ENCODE measurements at places on chromosomes 11 and 22. TPM values are rescaled to one million over a fixed set of nuclear protein-coding genes. Genes with fewer than 3 reads are reported as not detected.

GRCh38 chr11:109522116-109522755, 100.2 kb downstream of the C11orf87 start:
- no peak for DNase-seq

- DNase-seq, result peak; percentile 93
These were observed 22.6 kb upstream of the RCN1 start for GRCh38 chr11:32068134-32068870.

- DNase-seq, result no peak
These were observed 31.9 kb upstream of the DBX1 start for GRCh38 chr11:20192151-20192550.

DNA sequence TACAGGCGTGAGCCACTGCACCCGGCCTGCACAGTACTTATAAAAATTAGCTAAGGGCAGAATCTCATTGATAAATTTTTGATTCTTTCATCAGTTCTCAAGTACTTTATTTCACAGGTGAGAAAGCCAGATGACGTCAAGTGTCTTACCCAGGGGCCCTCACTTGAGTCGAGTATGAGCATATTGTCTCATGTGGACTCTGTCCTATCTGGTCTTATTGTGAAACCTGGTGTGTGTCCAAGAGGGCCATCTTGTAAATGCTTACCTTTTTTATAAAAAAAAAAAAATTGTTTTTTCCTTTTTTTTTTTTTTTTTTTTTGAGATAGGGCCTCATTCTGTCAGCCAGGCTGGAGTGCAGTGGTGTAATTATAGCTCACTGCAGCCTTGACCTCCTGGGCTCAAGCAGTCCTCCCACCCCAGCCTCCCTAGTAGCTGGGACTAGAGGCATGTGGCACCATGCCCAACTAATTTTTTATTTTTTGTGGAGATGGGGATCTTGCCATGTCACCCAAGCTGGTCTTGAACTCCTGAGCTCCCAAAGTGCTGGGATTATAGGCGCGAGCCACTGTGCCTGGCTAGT, 6.0 kb downstream of the ACO2 start:
- DNase-seq, result no peak

DNA sequence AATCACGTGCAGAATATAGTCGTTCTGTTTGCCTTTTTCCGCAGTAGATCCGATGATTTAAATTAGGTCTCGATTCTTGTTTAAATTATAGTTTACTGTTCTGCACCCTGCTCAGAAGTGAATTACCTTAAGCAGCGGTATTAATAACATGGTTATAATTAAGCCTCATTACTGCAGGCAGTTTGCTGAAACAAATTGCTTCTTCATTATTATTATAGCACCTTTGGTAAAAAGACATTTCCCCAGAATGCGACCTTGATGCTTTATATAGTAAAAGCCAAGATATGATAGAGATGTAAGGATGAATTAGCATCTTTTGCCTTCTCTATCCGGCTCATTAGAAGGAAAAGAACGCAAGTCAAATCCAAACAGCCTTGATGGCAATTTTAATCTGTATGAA, 625.2 kb upstream of the CADM1 start:
- DNase-seq, result no peak

- DNase-seq, result no peak
These were observed 80.5 kb upstream of the LINC01488 start for GRCh38 chr11:69400771-69401590.

IGSF22 gene
- total RNA-seq, result not detected

KCTD17 gene
- total RNA-seq, result 9.6 TPM

OR52J3 gene
- total RNA-seq, result not detected

GRCh38 chr22:40404251-40405177, 34.1 kb downstream of the SGSM3 start:
- no peak for DNase-seq

OR4C6 gene
- not detected for total RNA-seq

- DNase-seq, result no peak
These were observed 13.0 kb upstream of the VPS37C start for GRCh38 chr11:61174273-61174672.

MUC5B gene
- not detected for total RNA-seq

DNA sequence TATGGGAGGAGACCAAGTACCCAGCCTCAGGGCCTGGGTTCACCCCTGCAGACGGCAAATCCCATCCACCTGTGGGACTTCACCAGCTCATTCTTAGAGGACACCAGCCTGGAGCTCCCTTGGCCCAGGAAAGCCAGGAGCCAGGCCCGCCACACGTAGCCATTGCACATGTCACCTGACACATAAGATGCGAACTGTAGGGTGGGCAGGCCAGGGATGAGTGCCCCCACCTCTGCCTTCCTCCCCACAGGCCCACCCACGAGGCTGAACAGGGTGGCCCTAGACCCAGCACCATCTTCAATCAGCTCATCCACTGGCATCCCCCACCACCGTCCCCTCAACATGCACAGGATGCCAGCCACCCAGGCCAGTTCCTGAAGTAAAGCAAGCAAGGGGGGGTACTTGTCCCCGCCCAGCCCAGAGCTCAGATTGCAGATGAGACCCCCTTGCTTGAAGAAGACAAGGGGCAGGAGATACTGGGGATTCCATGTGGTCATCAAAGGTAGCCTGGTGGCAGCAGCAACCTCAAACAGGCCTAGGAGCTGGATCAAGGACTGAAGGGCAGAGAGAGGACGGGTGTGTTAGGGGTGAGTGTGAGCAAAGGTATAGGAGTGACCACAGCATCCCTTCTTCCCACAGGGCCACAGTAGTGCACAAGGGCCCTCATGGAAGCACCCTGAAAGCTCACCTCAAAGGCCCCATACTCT, 45.6 kb downstream of the IGLL5 start:
- DNase-seq, result no peak

GRCh38 chr22:32859743-32860142, 58.2 kb downstream of the TIMP3 start:
- no peak for DNase-seq

XBP1 gene
- 156 TPM for total RNA-seq

TRIM64 gene
- not detected for total RNA-seq

DNA sequence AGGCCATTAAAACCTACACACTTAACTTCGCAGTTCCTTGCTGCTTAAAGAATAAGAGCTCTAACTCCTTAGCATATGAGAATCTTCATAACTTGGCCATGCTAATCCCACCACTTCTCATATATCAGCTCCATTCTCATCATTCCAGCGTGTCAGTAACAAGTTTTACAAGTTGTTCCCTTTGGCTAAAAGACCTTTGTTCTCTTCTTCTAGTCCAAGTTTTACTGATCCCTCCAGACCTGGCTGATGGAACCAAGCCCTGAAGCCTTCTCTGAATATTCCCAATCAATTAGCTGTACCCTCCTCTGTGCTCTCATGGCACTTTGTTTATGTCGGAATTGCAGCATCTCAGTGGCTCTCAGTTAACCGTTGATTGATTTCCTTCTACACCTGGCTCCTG, 35.8 kb downstream of the GAB2 start:
- DNase-seq, result no peak

MIOX gene
- total RNA-seq, result 0.12 TPM

DNA sequence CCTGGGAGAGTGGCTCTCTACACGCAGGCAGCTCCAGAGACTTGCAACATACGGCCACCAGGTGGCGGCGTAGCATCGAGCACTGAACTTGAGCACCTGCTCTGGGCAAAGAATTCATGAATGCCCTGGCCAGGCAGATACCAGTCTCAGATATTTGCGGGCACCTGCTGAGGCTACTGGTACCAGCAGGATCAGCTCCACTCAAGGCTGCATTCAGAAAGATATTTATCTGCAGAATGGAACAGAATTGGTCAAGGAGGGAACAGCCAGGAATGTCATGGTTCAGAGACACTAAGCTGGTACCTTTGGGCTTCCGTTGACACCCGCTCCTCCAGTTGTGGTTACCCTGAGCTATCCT, 10.8 kb upstream of the CCDC86 start:
- peak; percentile 73 for DNase-seq

- no peak for DNase-seq
These were observed 824 bp downstream of the THAP7 start for GRCh38 chr22:21000987-21001600.

DNA sequence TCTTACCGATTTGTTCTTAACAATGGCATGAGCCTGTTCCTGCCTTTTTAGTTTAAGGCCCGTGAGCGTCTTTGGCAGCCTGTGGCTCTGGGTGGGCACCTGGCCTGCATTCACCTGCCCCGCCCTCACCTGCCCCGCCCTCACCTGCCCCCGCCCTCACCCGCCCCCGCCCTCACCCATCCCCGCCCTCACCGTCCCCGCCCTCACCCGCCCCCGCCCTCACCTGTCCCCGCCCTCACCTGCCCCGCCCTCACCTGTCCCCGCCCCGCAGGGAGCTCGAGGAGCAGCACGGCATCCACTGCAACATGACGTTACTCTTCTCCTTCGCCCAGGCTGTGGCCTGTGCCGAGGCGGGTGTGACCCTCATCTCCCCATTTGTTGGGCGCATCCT, 14.2 kb downstream of the GATD1 start:
- DNase-seq, result no peak

TOMM22 gene
- 61.2 TPM for total RNA-seq

- DNase-seq, result peak; percentile 72
These were observed 7.6 kb upstream of the CDC42EP1 start for GRCh38 chr22:37552524-37553163.

PNPLA5 gene
- not detected for total RNA-seq

FOSL1 gene
- 158 TPM for total RNA-seq

DNA sequence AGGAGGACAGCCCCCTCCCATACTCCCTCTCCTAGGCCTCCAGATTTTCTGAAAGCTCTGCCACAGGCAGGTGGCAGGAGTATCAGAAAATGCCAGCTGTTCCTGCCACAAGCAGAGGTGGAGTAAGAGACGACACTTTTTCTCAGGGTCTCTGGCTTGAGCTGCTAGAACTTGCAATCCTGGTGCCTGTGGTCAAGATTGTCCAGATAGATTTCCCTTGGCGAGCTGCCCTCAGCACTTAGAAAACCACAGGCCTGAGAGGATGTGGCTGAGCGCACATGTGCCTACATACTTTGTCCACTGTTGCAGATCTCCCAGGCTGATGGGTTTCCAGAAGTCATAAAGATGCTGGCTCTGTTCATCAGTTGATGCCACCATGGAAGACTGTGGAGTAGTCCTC, 65.7 kb upstream of the NAV2 start:
- DNase-seq, result peak; percentile 98

GRCh38 chr11:9787981-9788521, 124.2 kb downstream of the SWAP70 start:
- peak; percentile 100 for DNase-seq

GRCh38 chr11:130705670-130706421, 210.4 kb downstream of the SNX19 start:
- DNase-seq, result no peak

CD3D gene
- not detected for total RNA-seq

DNA sequence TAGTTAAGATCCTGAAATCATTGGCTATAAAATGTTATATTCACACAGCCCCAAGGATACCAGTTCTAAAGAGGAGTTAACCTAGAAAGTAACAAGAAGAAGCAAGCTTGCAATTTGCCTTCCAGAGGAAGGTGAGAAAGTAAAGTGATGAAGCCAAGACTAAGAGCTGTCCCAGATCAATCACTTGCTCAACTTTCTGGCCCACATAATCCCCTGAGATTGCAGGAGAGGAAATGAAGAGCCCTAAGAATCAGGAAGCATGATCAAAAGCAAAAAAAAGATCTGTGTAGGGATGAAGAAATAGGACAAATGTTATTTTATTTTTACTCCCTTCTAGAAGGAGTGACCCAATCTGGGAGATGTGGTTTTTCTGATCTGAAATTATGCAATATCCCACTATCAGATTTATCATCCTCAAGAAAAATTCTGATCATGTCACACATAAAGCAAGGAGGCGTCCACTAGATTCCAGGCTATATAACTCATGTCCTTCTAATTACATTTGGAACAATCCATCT, 180.3 kb upstream of the GUCY1A2 start:
- no peak for DNase-seq

- no peak for DNase-seq
These were observed 122.9 kb downstream of the DCDC1 start for GRCh38 chr11:31246451-31247165.

GGTLC3 gene
- not detected for total RNA-seq

- DNase-seq, result no peak
These were observed 33.0 kb downstream of the PI4KA start for GRCh38 chr22:20825624-20826023.

DNA sequence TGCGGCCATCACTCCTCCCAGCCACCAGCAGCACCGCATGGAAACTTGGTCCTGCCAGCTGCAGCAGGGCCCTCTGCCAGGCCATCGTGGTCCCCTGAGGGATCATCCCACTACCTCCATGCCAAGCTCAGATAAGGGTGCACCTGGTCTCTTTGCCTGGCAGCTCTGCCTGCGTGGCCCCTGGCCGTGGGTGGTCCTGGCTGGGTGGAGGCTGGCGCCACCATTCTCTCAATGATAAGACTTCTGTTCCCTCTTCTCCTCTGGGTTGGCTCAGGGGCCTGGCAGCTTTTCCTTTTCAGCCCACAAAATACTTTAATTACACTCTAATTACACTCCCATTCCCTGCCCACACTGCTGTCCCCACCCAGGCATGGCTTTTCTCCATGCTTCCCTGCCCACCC, 26.8 kb upstream of the TSKU start:
- peak; percentile 41 for DNase-seq

GRCh38 chr11:33894398-33894746, 2.5 kb upstream of the LMO2 start:
- no peak for DNase-seq

TCN1 gene
- 0.29 TPM for total RNA-seq

DNA sequence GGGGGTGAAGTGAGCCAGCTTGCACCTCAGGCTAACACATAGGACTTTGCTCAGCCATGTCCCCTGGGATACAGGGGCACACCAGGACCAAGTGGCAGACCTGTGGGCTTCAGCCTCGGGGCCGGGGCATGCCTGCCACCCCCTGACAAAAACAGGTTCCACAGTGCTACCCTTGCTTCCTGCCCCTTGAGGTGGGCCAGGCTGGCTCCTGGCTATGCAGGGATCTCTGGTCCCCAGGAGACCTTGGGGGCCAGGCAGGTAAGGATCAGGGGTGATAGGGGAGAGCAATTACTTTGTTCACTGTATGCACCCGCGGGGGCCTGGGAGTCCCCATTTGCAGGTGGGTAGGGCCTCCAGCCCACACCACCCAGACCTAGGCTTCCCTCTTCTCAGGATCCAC, 2.4 kb upstream of the MYO7A start:
- DNase-seq, result no peak

DNA sequence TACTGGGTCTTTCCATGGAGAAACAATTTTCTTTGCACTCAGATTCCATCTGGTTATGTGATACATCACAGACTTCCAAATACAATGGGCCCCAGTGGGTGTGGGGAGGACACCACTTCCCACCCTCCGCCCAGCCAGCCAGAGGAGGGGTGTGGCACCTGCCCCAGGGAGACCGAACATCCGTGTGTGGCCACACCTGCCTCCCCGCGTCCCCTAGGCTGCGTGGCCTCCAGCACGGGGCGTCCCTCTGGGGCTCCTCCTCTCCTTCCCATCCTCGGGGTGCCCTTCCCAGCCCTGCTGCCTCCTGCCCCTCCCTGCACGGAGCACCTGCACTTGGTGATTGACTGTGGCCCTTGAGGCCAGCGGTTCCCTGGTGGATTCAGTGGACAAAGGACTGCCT, 49.1 kb downstream of the CERK start:
- no peak for DNase-seq

PANX2 gene
- total RNA-seq, result 0.49 TPM
